ENCODE measurements at places on chromosomes 1 and 21. TPM values are rescaled to one million over a fixed set of nuclear protein-coding genes. Genes with fewer than 3 reads are reported as not detected.

DNA sequence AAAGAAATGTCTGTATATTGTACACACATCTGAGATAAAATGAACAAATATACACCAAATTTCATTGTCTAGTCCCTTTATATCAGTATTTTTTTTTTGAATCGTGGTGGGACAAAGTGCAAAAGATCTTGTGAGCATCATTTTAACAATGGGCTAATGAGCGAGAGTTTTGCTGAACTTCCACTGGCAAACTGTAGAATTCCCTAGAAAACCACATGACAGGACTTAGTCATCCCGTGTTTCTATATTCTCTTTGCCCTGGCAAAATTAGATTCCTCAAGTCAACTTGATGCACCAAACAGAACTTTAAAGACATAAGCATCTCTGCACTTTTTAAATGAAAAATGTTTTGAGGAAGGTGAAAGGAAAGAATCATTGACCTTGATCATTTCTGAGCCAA lies 488.2 kb upstream of the PTBP2 start:
- no peak for DNase-seq

GRCh38 chr1:5727191-5727590 lies 265.0 kb downstream of the NPHP4 start:
- no peak for DNase-seq

DNA sequence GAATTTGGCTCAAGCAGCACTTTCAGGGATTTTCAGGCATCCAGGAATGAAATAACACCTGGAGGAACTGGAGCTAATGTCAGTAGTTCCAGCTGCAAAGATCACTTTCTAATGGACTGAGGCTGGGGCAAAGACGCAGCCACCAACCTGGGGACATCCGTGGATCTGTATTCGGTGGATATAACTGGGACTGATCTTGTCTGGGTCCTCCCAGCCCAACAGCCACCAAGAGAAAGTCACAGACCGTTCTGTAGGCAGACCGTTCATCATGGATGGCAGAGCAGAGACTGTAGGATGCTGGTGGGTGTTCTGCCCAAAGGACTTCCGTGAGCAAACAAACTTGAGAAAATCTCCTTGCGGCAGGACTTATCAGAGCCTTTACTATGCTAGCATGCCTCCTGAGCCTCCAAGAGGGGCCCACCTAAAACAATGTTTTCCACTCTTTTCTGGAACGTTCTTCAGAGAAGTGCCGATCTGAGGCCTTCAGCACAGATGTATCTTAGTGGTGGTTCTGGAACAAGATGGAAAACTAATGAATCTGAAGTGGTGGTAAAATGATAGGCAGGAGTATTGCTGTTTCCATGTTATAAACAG lies 86.1 kb upstream of the KLHDC7A start:
- no peak for DNase-seq

GRCh38 chr1:156948708-156949107 lies 28.3 kb downstream of the LRRC71 start:
- DNase-seq = no peak

DNA sequence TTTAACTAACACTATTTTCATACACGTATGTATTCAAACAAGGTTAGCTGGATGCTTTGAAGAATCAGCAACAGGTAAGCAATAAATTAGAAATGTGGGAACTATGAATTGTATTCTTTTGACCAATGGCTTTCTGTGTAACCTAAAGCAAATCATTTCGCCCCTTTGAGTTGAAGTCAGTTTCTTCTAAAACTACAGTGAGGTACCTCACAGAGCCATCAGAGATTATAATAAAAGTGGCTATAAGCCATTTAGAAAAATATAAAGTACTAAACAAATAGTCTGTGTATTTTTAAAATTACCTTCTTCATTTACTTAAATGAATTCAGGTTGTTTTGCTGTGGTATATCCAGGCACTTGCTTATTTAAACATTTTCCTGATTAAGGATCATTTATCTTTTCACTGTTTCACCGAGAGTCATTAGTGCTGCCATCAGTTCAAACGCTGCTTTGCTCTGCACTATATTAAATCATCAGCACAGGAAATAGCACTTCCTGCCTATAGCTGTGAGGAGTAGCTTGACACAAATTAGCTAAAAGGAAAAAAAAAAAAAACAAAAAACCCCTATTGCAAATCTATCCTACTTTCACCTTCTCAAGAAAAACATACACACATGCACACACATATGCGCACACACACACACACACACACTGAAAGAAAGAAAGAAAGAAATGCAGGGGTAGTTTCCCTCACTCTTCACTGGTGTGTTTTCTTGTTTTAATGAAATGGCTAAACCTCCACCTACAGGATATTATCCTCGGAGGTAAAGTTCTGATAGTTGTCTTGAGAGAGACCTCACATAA lies 39.8 kb upstream of the C1orf105 start:
- peak; percentile 72 for DNase-seq

Gene SPATA6
- polyA plus RNA-seq = 1.0 TPM
